ENCODE measurements at places on chromosomes 6 and 20. TPM values are rescaled to one million over a fixed set of nuclear protein-coding genes. Genes with fewer than 3 reads are reported as not detected.

CALHM6 gene
- total RNA-seq: 0.94 TPM

CUL9 gene
- total RNA-seq: 39.5 TPM

KIF6 gene
- 1.8 TPM for total RNA-seq

NKAIN2 gene
- total RNA-seq: 17.8 TPM

OR2H2 gene
- total RNA-seq: not detected

PI16 gene
- total RNA-seq: not detected

APCDD1L gene
- total RNA-seq: 2.4 TPM

CD93 gene
- total RNA-seq: 0.21 TPM

TUBB2B gene
- total RNA-seq: 67.2 TPM

NFYA gene
- 26.9 TPM for total RNA-seq

TRIM40 gene
- not detected for total RNA-seq

DEFB124 gene
- not detected for total RNA-seq

ZNF311 gene
- total RNA-seq: 1.7 TPM

NR2E1 gene
- not detected for total RNA-seq

PET117 gene
- total RNA-seq: 13.0 TPM

ME1 gene
- total RNA-seq: 26.3 TPM

TBC1D7 gene
- total RNA-seq: 19.9 TPM

PRND gene
- total RNA-seq: not detected

SEMG1 gene
- total RNA-seq: not detected

PGC gene
- not detected for total RNA-seq

AHI1 gene
- 24.5 TPM for total RNA-seq

Data from osteocyte (in vitro differentiated cells).